Osteoblast (primary cell): ENCODE measurements at places on chromosomes 11 and 22.

DNA sequence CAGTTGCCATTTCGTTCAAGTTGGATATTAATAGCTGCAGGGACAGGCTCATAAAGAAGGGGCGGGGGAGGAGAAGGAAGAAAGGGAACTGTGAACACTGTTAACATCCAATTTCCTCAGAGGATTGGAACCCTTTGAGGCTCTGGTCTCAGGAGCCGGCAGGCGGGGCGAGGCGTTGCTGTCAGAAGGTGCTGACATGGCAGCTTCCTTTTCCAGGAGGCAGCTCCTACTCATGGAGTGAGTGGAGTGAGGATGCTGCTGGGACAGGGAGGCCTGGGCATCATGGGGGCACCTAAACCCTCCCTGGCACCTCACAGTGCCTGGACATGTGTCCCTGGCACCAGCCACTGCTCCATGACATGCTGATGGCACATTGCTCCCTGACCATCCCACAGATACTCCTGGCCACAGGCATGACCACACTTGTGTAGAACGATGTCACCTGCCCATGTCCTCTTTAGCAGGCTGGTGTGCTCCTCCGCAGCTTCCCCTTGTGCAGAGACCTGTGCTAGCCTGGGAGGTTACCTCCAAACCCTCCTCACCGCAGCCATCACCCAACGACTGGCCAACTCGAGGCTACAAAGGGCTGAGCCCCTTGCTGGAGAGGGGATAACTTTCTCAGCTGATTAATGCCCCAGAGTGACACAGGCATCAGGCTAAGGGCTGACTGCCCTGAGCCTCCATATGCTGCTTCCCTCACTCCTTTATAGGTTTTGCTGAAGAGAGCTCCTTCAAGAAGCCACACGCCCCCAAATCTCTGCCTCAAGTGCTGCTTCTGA lies 79.6 kb upstream of the NECTIN1 start:
- H3K4me1 ChIP-seq: no peaks in the 10 kb centered on the region
- peaks cover 18% of the 10 kb centered on the region for H3K27me3 ChIP-seq
- no peak for DNase-seq
- H3K27ac ChIP-seq: no peak overlapping the region
- no peaks in the 10 kb centered on the region for H3K36me3 ChIP-seq

- H3K4me3 ChIP-seq: no peak overlapping the region
- DNase-seq: peak; percentile 61
- no peak overlapping the region for H3K27ac ChIP-seq
- no peaks in the 10 kb centered on the region for H3K4me1 ChIP-seq
Measured at GRCh38 chr11:134363592-134363991, 31.8 kb downstream of the GLB1L2 start.

DNA sequence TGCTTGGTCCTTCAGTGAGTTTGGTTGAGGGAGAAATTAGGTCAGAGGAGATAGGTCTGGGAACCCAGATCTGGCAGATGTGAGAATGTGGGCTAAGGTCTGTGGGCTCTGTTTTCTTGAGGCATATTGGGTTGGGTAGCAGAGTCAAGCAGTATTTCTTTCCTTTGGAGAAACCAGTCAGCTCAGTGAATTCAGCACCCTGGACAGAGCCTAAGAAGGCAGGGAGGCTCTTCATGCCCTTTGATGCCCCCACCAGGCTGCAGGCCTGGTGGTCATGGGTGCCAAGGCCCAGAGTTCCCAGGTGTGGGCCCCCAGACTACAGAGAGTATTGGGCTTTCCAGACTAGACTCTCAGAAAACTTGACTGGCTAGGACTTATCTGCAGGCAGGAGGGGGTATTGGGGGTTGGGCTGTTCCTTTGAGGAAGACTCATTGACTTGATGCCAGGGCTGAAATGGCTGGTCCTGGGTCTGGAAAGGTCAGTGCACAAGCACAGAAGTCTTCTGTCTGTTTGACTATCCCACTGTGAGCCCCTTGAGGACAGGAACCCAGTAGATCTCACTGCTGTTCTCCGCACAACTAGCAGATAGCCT lies 45.3 kb upstream of the NECTIN1 start:
- no peaks in the 10 kb centered on the region for H3K36me3 ChIP-seq
- H3K4me1 ChIP-seq: no peaks in the 10 kb centered on the region
- DNase-seq: no peak
- H3K27ac ChIP-seq: no peak overlapping the region

GRCh38 chr22:42396621-42397331 lies 35.4 kb downstream of the NFAM1 start:
- H3K27ac ChIP-seq: no peak overlapping the region
- no peaks in the 10 kb centered on the region for H3K36me3 ChIP-seq
- H3K4me1 ChIP-seq: no peaks in the 10 kb centered on the region
- H3K4me3 ChIP-seq: no peak overlapping the region
- no peak for DNase-seq

GRCh38 chr11:11148104-11148509 lies 204.9 kb downstream of the CSNK2A3 start:
- no peak overlapping the region for H3K27ac ChIP-seq
- peaks cover under 1% of the 10 kb centered on the region for H3K27me3 ChIP-seq
- no peak overlapping the region for H3K4me3 ChIP-seq
- H3K4me1 ChIP-seq: peaks cover 9% of the 10 kb centered on the region
- no peaks in the 10 kb centered on the region for H3K36me3 ChIP-seq

GRCh38 chr11:20611445-20611844 lies 12.0 kb downstream of the SLC6A5 start:
- DNase-seq: no peak
- H3K27me3 ChIP-seq: peaks cover 17% of the 10 kb centered on the region
- peaks cover 4% of the 10 kb centered on the region for H3K4me1 ChIP-seq
- H3K36me3 ChIP-seq: no peaks in the 10 kb centered on the region
- H3K4me3 ChIP-seq: no peak overlapping the region

- no peak for DNase-seq
- H3K27me3 ChIP-seq: no peaks in the 10 kb centered on the region
- peak overlapping the region; percentile 77 for H3K4me3 ChIP-seq
- peaks cover 64% of the 10 kb centered on the region for H3K36me3 ChIP-seq
- H3K4me1 ChIP-seq: peaks cover 42% of the 10 kb centered on the region
Measured at GRCh38 chr11:65426839-65427690, 4.5 kb downstream of the NEAT1 start.
